Stimulated activated CD4-positive, alpha-beta T cell treated with anti-CD3 and anti-CD28 coated beads, Interleukin-12 subunit alpha, Interleukin-12 subunit beta, amount 100 ng/mL, for 4 hours (primary cell): ENCODE measurements at places on chromosomes 3 and 15.

DNA sequence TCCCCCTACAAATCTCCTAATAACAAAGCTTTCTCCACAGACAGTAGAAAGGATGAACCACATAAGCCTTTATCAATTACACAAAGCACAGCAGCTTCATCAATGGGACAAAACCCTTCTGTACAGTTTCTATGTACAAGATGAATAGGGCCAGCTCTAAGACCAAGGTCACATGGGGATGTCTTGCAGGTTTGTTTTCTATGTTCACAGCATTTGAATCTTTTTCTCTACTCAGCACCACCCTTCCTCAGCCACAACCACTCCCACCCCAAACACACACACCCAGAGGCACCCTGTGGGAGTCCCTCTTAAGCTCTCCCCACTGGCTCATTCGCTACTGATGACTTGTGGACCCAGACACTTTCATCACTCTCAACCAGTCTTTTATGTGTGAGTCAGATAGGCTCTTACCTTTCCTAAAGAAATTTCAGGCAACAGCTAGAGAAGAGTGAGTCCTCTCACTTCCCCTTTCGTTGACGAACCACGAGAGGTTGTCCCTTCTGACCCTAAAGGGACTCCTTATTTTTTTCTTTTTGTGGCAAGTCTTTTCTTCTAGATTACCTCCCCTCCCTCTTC, 57.9 kb downstream of the ARHGAP31 start:
- peak; percentile 48 for DNase-seq

DNA sequence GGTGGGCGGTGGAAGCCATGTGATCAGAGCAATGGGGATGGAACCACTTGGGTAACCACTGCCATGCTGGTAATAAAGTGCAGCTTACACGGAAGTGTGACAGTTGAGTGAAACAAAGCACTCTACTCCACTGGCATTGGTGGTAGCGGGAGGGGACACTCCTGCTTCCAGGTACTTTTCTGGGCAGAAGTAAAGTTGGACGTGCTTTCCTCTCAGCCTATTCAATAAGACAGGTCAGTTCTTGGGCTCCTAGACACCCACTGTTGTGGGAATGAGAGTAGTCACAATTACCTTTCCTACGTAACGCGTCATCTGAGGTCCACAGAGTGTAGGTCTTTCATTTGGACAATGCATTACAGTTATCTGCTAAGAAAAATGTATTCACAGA, 51.7 kb upstream of the CHD2 start:
- no peak for DNase-seq

- no peak for DNase-seq
Measured at GRCh38 chr15:64444836-64445235, 15.5 kb upstream of the ZNF609 start.

GRCh38 chr3:175198991-175199783, 340.1 kb downstream of the NAALADL2 start:
- no peak for DNase-seq

GRCh38 chr3:34583451-34583850, 785.0 kb downstream of the PDCD6IP start:
- no peak for DNase-seq

DNA sequence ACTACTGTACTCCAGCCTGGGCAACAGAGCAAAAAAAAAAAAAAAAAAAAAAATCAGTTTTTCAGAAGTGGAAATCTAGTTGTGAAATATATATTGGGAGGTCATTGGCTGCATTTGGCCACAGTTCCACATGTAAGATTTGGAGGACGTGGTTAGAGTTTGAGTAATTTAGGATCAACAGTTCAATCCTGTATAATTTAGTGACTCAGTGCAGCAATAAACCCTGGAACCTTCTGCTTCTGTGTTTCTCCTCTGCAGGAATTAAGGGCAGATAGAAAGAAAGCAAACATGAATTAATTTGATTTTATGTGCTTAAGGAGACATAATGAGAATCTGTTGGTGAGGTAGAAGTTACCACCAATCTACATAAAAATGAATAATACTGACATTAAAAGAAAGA, 347.0 kb downstream of the PTPRG start:
- no peak for DNase-seq

DNA sequence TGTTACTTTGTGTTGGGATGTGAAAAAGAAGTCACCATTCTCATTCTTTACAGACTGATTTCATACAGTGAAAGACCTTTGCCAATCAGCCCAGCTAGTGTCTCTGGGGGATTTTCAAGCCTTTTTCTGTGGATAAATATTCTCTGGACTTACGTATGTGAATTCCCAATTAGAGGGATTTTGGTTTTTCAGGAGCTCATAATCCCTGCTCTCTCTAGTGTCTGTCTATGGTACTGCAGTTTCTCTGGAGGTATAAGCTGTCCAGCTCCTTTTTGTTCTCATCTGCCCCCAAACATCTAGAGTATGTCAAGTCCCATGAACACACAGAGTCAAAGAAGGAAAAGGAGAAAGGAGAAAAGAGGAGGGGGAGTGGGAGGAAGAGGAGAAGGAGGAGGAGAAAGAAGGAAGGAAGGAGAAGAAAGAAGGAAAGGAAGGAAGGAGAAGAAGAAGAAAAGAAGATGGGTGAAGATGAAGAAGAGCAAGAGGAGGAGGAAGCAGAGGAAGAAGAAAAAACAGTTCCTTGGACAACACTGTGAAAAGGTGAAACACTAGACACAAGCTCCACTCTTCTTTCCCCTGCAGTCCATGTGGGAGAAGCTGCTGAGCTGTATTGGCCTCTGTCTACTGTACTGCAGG, 218.6 kb downstream of the GREM1 start:
- DNase-seq = no peak

GRCh38 chr3:133892541-133893231, 3.0 kb downstream of the RAB6B start:
- DNase-seq = no peak

- no peak for DNase-seq
Measured at GRCh38 chr15:66221126-66221525, 32.4 kb downstream of the MEGF11 start.

- DNase-seq = no peak
Measured at GRCh38 chr3:109430911-109431563, 93.7 kb upstream of the DPPA4 start.

DNA sequence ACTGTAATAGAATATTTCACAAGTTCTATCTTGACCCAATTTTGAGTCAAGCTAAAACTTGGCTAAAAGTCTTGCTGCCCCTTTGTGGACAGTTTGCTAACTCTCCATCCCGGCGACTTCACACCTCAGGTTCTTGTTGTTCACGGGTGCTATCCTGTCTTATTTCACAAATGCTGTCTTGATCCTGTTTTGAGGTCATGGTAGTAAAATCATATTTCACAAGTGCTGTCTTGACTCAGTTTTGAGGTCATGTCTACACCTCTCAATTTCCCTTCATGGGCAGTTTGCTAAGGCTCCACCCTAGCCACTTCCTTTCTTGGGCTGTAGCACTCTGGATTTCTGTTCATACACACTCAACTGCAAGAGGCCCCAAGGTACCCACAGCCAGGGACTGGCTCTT, 45.0 kb upstream of the GK5 start:
- no peak for DNase-seq

- no peak for DNase-seq
Measured at GRCh38 chr3:170643831-170644230, 58.0 kb upstream of the SLC7A14 start.

DNA sequence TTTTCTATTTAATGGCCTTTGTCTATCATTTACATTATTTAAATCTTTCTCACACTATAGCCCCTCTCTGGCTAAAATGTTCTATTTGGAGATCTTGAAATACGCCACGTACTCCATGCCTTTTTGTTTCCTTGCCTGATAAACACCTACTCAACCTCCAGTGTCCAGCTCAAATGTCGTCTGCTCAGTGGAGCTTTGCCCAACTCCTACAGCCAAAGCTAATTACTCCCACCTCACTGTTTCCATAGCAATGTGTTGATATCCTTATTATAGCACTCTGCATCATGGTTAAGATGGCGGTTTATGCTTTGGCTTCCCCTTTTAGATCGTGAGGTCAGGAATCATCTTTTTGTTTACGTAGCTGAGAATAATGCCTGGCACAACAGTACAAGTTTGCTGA, 55.9 kb downstream of the NGLY1 start:
- DNase-seq = no peak

DNA sequence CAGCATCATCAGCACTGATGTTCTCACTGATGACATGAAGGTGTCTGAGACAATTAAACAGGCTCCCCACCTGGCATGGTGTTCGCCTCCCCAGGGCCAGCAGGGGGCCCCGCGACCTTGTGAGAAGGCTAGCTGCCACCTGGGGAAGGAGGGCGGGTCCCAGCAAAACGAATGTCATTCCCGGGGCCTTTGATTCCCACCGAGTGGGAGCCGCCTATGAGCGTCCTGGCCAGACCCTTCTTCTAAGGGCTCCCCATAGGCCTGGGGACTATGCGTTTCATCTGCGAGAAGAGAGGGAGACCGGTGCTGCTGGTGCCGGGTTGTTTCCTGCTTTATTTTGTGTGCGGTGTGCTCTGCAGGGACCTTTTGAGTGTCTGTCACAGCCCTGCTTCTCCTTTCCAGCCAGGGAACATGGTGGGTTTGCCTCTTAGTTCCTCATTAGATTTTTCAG, 20.5 kb upstream of the MINDY4B start:
- DNase-seq = peak; percentile 50

- DNase-seq = no peak
Measured at GRCh38 chr3:108554913-108555571, 34.2 kb downstream of the CIP2A start.

- no peak for DNase-seq
Measured at GRCh38 chr3:147418808-147419701, 9.9 kb downstream of the ZIC1 start.

GRCh38 chr3:186821429-186822387, 15.4 kb upstream of the RFC4 start:
- DNase-seq = no peak

DNA sequence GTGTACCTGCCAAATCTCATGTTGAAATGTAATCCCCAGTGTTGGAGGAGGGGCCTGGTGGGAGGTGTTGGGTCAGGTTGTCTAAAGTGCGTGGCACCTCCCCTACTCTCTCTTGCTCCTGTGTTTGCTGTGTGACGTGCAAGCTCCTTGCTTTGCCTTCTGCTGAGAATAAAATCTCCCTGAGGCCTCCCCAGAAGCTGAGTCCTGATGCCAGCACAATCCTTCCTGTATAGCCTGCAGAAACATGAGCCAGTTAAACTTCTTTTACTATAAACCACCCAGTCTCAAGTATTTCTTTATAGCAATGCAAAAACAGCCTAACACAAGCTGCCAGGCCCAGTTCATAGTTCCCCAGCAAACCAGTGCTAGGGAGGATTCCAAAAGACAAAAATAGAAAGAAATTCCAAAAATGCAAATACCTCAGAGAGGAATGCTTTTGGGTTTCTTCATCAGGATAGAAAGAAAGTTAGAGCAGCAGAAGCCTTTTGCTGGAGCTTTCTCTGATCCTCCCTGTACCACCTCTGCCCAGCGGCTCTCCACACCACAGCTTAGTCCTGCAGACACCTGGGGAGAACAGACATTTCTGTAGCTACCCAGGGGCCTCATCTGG, 25.9 kb upstream of the CDV3 start:
- no peak for DNase-seq

DNA sequence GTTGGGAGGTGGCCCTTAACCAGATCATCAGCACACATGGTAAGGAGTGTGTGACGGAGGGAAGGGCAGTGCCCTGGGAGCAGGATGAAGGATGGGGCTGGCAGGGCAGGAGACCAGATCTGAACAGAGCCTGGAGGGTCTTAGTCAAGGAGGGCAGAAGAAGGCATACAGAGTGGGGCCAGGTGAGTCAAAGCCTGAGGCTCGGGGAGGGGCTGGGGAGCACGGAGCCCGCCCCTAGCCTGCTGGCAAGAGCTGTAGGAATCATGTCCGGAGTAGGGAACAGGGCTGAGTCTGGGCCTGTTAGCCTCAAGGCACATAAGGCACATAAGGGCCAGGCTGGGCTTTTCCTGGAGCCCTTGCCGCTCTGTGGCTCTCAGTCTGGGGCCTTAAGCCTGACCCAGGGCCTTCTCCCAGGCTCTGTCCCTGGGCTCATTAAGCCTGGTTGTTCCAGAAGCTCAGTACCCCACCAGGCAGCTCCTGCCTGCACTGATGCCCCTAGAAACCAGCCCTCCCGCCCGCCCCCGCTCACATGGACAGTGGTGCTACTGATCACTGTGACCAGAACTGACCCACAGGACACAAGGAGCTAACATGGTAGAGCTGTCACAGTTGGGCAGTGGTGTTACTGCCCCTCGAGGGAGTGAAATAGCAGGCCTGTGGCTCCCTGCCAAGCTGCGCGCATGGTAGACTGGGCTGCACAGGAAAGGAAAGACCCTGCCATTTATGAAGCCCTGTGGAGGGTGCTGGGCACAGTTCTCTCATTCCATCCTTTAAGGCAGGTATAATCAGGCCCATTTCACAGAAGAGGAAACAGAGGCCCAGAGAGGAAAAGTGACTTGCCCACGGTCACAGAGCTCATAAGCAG, 14.6 kb downstream of the ISG20 start:
- no peak for DNase-seq

DNA sequence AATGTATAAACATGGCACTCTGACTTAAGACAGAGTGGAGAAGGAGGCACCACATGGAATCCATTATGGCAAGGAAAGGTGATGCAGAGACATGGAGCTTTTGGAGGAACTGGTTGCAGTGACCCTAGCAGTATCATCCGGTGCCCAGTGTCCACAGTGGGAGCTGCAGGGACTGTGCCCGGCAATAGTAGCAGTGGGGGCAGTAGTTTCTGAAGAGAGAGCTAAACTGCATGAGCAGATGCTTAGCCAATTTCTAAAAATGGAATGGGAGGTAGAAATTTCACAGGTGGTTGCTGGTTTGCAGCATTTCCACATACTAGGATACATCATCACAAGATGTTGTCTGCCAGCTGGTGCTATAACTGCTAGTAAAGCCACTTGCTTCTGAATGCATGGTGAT, 7.8 kb upstream of the TM2D3 start:
- DNase-seq = no peak

DNA sequence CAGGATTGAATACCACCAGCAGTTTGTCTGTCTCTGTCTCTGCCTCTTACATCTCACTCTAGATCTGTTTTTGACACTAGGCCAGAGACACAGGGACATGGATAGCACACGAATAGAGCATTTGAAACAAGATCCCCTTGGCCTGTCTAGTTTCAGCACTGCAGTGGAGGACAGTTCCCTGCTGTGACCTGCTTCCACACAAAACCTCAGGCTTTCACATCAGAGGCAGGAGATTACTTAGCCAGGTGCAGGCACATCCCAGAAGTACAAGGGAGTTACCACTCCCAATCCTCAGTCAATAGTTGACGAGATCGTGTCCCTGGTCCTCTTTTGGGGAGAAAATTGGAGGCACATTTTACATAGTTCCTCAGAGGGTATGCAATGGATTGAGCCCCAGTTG, 34.0 kb upstream of the CCK start:
- no peak for DNase-seq

- no peak for DNase-seq
Measured at GRCh38 chr3:196144383-196145105, 62.7 kb upstream of the TFRC start.

DNA sequence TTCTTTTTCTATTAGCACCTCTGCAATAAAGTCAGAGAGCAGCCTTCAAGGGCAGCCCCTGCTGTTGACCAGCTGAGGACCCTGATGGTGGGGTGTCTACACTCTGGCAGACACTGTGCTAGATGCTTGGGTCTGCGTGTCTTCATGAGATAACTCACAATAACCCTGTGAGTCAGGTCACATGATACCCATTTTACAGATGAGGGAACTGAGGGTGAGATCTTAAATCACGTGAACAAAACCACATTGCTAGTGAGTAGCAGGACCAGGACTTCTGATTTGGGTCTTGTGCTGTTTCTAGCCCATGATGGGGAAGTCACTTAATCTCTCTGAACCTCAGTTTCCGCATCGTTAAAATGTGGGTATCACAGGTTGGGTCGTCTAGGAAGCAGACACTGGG, 118.5 kb upstream of the LIPC start:
- no peak for DNase-seq

- DNase-seq = no peak
Measured at GRCh38 chr3:160381470-160381869, 17.6 kb downstream of the IFT80 start.

- DNase-seq = no peak
Measured at GRCh38 chr3:2544212-2544611, 445.5 kb downstream of the CNTN4 start.
